ENCODE measurements at places on chromosomes 2 and 18.

GRCh38 chr2:215601990-215602721, 166.3 kb upstream of the FN1 start:
- DNase-seq: no peak

- DNase-seq: no peak
Observed at GRCh38 chr2:236517251-236518031, 52.2 kb upstream of the ACKR3 start.

DNA sequence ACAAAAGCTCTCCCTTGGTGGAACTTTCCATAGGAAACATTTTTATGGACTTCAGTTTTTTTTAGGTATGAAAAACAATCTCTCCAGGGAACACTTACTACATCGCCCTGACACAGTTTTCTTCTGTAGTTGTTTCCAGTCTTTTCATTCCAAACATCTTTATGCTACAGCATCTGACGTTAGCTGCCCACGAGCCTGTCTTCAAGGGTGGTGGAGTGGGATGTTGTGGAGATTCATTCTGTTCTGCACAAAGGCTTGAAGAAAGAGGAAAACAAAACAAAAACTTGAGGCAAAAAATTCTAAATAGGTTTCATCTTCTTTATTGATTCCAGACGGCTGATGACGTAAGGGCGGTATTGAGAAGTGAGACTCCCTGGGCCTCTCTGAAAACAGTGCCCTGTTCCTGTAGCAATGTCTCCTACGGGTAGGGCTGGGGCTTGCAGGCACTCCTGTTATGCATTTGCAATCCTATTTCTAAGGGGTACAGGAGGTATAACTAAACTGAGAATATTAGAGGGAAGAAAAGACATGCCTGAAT, 375.0 kb downstream of the RNF144A start:
- no peak for DNase-seq

GRCh38 chr2:213627054-213627710, 342.9 kb downstream of the SPAG16 start:
- no peak for DNase-seq

DNA sequence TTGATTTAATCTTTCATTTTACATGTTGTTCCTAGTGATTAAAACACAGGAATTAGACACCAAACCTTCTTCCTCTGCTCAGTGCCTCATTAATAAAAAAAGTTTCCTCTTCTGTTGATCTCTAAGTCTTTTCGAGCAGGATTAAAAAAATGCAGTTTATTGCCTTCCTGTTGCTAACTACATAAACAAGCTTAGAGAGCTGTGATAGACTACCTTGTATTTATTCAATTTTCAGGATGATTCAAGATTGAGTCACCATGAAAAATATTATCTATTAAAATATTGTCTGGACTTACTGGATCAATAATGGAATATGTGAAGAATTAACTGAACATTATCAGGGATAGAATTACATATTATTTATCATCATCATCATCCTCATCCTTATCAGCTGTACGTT, 1089.6 kb upstream of the CNTNAP5 start:
- no peak for DNase-seq
